ENCODE measurements at places on chromosomes 11 and 22.

DNA sequence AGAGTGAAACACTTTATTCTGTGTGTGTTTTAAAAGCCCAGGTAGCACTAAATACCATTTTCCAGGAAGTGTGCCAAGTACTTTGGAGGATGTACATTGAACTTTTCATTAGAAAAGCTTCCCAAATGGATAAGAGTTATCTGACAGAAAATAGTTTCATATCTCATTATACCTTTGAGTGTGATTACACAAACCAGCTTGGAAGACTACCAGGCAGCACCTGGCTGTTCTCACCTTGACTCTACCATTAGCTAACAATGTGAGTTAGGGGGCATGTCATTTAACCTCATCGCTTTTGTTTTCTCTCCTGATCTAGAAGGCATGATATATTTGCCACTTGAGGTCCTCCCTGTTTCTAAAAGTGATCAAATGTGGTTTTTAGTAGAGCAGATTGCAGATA lies 50.2 kb downstream of the GRM5 start:
- DNase-seq: no peak

DNA sequence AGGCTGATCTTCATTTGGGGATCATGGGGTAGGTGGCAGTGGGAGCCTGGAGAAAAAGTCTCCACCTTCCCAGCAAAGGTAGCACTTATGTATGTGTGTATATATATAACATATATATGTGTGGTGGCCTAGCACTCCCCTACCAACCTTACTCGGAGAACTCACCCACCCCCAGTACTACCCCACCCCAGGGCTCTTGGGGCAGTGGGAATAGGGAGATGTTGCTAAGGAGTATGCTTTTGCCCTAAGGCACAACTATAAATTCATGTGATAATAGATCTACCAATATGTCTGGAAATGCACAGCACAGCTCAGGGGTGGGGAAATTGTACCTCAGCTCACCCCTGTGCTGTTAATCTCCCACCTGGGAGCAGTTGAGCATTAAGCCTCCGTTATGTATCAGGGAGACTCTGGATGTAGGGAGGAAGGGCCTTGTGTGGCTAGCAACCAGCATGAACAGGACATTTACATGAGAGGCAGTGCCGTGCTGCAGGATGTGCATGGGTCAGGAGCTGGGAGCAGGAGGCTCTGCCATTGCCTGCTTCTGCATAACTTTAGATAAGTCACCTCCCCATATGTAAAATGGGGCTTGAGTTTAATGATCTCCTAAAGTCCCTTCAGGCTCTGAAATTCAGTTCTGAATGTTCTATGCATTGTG lies 57.3 kb downstream of the C11orf91 start:
- DNase-seq: no peak

- no peak for DNase-seq
Measured at GRCh38 chr22:39556970-39557841, 13.3 kb upstream of the CACNA1I start.

- no peak for DNase-seq
Measured at GRCh38 chr22:49755631-49756001, 72.1 kb downstream of the BRD1 start.

DNA sequence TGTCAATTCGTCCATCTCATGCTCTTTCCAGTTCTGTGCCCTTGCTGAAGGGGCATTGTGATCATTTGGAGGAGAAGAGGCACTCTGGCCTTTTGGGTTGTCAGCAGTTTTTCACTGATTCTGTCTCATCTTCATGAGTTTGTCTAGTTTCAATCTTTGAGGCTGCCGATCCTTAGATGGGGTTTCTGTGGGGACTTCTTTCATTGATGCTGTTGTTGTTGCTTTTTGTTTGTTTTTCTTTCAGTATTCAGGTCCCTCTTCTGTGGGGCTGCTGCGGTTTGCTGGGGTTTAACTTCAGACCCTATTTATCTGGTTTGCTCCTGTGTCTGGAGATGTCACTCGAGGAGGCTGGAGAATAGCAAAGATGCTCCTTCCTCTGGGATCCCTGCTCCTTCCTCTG lies 224.3 kb downstream of the JRKL start:
- DNase-seq: no peak

DNA sequence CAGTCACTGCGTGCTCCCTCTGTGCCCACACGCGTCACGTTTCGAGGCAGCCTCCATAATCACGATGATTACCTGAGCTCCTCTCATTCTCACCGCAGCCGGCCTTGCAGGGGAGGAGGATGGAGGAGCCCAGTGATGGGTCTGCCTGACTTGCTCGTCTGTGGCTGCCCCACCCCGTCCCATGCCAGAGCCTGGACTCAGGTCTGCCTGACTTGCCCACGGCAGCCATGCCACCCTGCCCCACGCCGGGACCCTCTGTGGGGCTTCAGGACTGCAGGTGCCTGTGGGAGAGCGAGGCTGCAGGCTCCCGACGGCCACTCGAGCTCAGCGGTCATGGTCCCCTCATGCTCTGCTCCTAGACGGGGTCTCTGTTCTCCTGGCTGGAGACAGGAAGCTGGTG lies 1025.1 kb downstream of the BRD1 start:
- no peak for DNase-seq

DNA sequence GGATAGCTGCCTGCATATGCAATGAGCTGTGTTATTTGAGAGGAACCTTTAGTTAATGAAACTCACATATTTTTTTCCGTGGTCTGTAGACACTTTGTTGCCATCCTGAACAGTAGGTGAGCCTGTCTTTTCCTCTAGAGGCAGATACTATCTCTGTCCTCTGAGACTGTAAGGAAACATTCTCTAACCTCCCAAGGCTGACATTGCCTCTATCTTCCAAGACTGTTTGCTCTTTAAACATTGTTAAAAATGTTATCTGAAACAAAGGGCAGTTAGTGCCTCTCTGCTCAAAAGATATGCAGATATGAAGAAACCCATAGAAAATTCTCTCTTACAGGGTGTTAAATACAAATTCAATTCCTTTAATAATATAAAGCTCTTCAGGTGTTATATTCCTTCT lies 963.8 kb upstream of the CNTN5 start:
- no peak for DNase-seq

DNA sequence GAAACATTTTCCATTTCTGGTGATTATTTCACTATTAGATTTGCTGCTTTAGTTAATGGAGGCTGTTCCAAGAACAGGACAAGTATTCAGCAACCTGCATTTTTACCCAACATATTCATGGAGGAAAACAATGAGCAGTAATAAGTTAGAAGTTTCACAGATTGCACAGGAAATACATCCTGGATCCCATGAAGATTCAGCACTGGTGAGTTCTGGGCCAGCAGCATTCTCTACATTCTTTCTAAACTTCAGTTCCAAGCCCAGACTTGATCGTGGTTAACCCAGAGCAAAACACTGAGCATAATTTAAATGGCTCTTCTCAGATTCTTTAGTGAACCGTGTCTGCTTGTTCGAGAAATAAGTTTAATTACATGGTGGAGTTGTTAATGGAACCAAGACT lies 3.8 kb downstream of the FJX1 start:
- DNase-seq: no peak

DNA sequence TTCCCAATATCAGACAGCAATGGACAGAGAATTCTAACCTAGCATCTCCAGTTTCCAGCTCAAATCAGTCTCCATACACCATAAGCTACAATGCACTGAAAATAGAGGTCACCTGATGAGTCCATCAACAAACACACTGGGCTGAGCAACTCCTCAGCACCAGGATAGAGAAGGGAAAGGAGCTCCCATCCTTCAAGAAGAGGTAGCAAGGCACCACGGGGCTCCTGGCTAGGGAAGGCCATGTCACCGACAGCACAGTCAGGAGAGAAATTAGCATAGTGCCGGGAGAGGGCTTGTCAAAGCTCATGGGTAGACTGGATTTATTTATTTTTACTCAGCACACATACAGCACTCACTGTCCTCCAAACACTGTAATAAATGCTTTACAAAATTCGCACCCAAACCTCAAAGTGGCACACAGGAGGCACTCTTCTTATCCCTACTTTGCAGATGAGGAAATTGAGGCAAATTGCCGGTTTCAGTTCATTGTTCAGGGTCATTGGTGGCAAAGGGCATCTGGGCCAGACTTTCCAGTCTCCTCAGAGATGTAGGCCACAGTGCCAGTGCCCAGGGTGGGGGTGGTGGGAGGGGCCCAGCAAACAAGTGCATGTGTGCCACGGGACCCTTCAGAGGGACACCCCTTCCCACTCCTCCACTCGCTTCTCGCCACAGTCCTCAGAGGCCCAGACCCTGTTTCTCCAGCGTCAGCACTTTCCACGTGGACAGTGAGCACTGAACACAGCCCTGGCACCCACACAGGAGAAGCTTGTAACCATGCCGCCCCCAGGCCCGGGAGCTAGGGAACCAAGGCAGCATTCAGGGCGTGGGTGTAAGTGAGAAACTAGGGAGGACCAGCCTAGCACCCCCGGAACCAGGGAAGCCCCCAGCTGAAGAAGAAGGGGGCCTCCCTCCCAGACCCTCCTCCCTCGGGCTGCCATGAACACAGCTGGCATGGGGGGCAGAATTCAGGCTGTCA lies 1417.4 kb downstream of the TBC1D22A start:
- DNase-seq: no peak

DNA sequence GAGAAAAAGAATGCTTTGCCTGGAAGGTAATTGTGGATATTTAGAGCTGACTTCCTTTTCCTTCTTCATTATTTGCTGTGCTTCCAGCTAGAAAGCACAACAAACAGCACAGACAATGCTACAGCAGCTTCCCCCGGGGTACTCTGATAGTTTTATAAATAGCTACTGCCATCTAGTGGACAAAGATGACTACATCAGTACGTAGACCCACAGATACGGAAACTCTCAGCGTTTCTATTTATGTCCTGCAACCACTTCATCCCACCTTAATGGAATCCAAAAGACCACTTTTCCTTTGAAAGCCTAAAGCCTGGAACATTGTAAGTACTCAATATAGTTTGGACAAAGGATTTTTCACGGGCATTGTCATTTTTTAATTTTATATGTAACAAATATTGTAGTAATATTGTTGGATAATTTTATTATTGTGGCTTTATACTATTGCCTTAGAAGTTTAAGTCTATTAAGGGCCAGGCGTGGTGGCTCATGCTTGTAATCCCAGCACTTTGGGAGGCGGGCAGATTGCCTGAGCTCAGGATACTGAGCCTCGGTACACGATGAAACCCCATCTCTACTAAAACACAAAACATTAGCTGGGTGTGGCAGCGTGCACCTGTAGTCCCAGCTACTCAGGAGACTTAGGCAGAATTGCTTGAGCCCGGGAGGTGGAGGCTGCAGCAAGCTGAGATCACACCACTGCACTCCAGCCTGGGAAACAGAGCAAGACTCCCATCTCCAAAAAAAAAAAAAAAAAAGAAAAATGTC lies 7.5 kb downstream of the HSPA8 start:
- no peak for DNase-seq

DNA sequence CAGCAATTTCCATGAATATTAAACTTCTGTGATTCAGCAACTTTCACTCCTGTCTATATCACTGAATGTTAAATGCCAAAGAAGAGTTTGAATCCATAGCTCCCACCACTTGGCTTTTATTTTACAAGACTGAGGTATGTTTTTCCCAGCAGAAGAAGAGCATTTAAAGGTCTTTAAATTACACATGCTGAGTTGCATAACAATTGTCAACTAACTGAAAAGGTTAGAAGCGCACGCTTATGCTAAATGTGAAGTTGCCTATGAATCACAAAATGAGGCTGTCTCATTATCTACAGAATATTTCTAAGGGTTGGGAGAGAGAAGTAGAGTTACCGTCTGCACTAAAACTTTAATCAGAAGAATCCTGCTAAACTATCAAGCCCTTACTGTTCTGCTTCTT lies 1086.3 kb downstream of the FAM181B start:
- DNase-seq: no peak

- no peak for DNase-seq
Measured at GRCh38 chr11:126257144-126257543, 11.6 kb downstream of the SRPRA start.

DNA sequence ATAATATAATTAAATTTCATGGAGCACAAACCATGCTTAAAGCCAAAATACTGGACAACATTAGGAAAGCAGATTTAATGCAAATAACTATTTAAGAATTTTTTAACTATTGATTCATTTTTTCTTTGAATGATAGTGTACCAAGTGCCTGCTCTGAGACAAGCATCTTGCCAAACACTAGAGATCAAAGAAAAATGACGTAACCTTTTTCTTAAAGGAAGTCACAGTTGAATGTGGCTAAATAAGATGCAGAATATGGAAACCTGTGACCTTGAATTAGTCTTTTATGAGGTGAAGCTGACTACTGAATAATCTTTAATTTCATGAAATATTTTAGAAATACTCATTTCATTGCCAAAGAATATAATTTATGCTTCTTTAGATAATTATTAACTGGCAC lies 104.0 kb downstream of the MSANTD4 start:
- DNase-seq: no peak

DNA sequence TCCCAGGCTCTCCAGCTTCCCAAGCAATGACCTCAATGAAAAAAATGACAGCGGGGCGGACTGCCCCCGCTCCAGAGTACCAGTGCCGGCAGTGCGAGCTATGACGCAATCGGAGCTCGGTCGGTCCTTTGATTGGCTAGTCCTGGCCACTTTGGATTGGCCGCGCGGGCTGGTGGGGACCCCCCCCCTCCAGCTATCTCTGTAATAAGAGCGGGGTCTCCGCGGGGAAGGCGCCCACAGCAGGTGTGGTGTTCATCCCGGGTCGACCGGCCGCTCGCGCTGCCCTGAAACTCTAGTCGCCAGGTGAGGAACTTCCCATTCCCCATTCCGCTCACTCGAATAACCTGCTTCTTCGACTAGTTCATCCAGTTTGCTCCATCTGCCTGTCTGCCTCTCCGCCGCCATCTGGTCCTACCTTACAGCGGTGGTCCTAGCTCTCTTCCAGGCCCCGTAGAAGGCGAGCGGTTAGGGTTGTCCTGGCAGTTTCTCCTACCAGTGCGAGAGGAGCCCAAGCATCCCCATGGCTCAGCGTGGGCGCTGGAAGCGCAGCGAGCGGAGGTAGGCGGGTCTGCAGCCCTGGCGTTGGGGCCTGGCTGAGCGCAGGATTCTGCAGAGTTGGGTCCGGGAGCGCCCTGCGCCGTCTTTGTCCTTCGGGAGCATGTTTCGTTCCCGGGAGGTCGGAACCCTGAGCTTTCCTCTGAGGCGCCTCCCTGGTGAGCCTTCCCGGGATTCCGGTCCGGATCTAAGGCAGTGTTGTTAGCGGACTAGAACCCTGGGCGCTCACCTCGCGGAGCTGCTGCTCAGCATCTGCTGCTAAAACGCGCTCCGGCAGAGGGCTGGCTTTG lies at the start of gene CALCB:
Gene CALCB (plus strand): TSS at position 233 of the 845 bp plus-strand sequence. CDS start 1,126 bp downstream, outside the sequence.
- no peak for DNase-seq

GRCh38 chr11:78982473-78982872 lies 407.8 kb upstream of the NARS2 start:
- DNase-seq: no peak

GRCh38 chr22:42313204-42313603 lies 42.8 kb upstream of the TCF20 start:
- DNase-seq: no peak

- DNase-seq: no peak
Measured at GRCh38 chr11:111870113-111870512, 1.3 kb downstream of the ALG9 start.

DNA sequence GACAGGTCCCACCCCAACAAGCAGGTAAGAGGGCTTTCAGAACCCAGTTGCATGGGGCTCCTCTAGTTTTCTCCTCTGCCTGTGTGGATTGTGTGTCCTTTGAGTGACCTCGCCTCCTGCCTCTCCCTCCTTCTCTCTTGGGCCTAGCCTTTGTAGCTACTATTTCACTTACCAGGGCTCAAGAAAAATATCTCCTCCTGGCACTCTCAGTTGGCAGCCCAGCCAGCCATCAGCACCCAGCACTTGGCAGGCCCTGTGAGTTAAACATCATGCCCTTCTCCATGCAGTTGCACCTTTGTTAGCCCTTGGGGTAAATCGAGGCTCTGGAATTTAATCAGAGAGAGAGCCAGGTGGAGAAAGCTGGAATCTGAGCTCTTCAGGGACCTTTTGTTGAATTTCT lies 35.4 kb upstream of the SORL1-AS1 start:
- DNase-seq: no peak

- DNase-seq: no peak
Measured at GRCh38 chr11:85385547-85385946, 241.6 kb downstream of the DLG2 start.

Measured in stimulated activated CD8-positive, alpha-beta memory T cell treated with anti-CD3 and anti-CD28 coated beads, Interleukin-15, amount 100 ng/mL, for 4 hours (primary cell).